ENCODE measurements at places on chromosomes 5 and 9.

DNA sequence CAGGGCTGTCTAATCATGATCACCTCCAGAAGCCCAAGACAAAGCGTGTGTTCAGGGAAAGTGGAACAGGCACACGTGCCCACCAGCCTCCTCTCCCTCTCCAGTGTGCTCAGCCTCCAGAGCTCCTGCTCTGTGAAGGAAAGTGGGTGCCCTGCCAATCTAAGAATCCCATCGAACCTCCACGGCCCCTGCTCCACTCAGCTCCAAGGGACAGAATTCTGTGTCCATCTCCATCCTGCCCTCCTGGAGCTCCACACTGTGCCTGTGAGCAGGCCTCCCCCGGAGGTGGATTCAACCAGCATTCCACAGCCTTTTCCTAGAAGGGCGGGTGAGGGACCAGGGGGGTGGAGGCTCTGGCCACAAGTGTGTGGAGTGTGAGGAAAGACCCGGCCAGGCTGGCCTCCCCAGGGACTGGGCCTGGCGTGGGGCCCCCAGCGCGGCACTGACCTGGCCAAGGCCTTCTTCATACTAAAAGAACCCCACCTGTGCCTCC, 6.0 kb downstream of the EEIG1 start:
- no peak for DNase-seq

GRCh38 chr5:141488591-141489561, at the start of gene PCDHGC5:
Gene PCDHGC5, plus strand, starts transcription at chr5:141489081. Its CDS starts 160 bp downstream, at chr5:141489241.
- DNase-seq, result no peak

GRCh38 chr9:19231904-19232822, 1.7 kb downstream of the DENND4C start:
- no peak for DNase-seq

DNA sequence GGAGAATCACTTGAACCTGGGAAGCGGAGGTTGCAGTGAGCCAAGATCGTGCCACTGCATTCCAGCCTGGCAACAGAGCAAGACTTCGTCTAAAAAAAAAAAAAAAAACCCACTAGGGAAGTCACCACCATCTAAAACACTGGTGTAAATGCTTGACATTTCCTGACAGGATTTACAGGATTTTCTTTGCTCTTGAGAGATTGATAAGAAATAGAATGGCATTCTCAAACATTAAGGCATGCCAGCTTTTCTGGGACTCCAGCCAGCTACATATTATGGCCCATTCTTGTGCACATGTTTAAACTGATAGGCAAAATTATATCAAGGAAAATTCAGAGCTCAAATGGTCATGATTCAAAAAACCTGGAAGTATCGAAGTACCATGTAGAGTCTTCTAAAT, 28.7 kb downstream of the GTF3C4 start:
- no peak for DNase-seq

GRCh38 chr5:34464829-34465228, 191.3 kb upstream of the RAI14 start:
- no peak for DNase-seq

- no peak for DNase-seq
Measured at GRCh38 chr5:180647465-180647864, 1.9 kb downstream of the FLT4 start.

GRCh38 chr9:34634551-34635248, 2.9 kb downstream of the SIGMAR1 start:
- DNase-seq, result no peak

- no peak for DNase-seq
Measured at GRCh38 chr9:95459851-95460517, 56.8 kb downstream of the PTCH1 start.

GRCh38 chr5:100270023-100270771, 265.0 kb upstream of the FAM174A start:
- DNase-seq, result no peak

DNA sequence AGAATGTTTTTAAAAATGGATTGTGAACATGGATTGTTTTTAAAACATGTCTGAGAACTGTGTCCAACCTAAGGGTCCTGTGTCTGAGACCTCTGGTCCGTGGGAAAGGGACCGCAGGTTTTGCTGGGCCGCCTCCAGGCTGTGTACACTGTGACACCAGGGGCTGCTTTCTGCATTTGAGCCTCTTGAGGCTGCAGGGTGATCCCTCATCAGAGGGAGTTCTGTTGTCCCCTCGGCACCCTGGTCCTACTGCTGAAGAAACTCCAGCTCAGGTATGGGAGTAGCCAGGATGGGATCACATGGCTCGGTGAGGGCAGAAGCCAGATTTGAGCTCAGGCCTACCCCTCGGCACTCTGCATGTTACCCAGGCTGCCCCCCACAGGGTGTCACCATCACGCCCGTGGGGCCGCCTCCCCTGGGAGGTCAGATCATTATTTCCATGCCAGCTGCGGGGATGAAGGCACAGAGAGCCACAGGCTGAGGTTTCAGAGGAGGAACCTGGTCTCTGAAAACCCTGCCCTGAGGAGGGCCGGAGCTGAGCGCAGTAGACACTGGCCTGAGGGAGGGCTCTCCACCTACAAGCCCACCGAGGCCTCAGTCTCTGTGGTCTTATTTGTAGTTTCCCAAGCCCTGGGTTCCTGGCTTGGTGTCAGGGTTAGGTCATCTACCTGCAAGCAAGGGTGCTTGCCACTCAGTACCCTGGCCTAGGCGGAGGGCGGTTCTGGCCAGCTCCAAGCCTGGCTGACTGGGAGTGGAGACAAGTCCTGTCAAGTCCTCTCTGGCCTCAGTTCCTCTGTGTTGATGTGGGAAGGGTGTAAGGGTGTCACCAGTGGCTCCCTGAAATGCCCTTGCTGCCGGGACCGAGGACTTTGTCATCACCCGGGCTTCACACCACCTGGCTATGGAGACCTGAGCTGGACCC, 2.8 kb downstream of the PRR7 start:
- no peak for DNase-seq

DNA sequence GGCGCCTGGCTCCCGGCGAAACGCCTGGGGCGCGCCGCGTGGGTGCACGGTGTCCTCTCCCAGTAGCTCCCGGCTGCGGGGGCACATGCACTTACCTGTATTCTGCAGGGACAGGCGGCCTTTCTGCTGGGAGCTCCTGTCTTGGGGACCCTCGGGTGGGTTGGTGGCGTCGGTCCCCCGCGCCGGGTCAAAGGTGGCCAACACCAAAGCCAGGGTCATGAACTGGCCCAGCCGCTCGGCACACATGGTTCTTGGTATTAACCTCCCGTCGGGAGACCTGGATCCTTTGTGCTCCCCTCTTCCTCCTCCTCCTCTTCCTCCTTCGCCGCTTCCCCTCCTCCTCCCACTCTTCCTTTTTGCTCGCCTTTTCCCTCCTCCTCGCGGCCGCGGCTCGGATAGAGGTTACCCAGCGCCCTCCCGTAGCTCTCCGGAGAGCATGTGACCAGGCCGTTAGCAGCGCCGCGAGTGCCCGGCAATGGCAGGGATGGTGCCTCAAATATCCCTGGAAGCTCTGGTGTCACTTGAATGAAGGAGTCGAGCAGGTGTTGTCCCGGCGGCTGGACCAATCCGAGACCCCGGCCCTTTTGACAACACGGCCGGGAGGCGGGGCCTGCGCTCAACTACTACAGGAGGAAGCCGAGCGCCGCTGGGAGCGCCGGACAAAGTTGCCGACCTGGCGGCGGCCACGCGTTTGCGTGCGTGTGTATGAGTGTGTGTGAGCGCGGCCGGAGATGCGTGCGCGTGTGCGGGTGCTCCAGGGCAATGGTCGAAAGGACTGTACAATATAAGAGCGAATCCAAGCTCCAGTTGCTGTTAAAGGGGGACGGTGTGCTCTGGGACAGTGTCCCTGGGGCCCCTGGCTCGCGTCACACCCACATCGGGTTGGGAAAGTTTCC, at the start of gene STC2:
Gene STC2 (minus strand): TSS at position 467 of the 896 bp plus-strand sequence. CDS start 221 bp downstream, at position 246.
- DNase-seq, result peak; percentile 75

GRCh38 chr9:116360016-116360415, 206.4 kb downstream of the PAPPA start:
- DNase-seq, result no peak

- DNase-seq, result no peak
Measured at GRCh38 chr9:83933790-83934189, 12.6 kb upstream of the KIF27 start.

DNA sequence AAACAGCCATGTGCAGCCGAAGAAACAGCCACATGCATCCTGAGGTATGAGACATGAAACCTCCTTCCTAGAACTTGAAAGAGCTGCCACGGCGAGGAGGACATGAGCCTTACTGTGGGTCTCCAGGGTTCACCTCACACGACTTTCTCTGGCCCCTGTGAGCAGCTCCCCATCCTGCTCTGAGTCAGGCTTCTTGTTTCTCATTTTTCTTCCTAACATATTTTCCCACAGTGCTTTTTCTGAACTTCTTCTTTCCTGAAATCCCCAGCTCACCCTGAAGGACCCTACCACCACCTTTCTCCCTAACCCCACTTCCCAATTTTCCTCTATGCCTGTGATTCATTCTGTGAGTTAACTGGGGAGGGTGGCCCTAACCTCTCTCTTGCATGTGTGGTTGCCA, 33.7 kb upstream of the ADRB2 start:
- DNase-seq, result no peak

- DNase-seq, result no peak
Measured at GRCh38 chr9:130447193-130447816, 2.5 kb downstream of the ASS1 start.

GRCh38 chr5:131968396-131968954, 23.0 kb upstream of the MEIKIN start:
- no peak for DNase-seq

- no peak for DNase-seq
Measured at GRCh38 chr5:147388184-147389108, 121.4 kb downstream of the DPYSL3 start.

GRCh38 chr5:151077967-151078366, 2.9 kb downstream of the TNIP1 start:
- no peak for DNase-seq

- DNase-seq, result no peak
Measured at GRCh38 chr9:33162721-33163311, 4.3 kb downstream of the B4GALT1 start.

GRCh38 chr5:179182601-179183000, 122.4 kb downstream of the ZNF354C start:
- no peak for DNase-seq

GRCh38 chr5:43193894-43194265, 1.9 kb downstream of the NIM1K start:
- DNase-seq, result no peak

- DNase-seq, result no peak
Measured at GRCh38 chr9:74775396-74775795, 112.3 kb downstream of the TRPM6 start.

DNA sequence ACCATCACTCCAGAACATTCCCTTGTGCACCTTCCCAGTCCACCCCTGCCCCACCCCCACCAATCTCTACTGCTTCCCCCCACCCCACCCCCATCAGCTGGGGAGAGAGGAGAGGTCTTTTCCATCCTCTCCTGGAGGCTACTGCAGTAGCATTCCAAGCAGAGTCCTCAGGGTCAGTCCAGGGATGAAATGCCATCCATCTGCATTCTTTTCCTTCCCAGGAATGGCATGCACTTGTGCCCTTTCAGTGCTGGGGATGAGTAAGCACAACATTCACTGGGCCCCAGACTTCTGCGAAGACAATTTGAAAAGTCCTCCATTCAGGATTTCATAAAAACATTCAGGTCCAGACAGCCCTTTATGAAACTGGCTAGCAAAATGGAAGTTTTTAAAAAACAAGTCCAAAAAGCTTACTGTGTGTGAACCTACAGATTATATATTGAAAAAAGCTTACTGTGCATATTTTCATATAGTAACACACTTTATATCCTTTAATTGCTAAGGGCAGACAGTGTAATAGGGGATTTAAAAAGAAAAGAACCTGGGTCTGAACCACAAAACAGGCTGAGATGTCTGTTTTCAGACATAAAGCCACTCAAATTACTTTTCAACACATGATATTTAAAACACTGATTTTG, 50.0 kb upstream of the GOLPH3 start:
- no peak for DNase-seq

- no peak for DNase-seq
Measured at GRCh38 chr9:117247266-117247665, 167.6 kb downstream of the ASTN2 start.

DNA sequence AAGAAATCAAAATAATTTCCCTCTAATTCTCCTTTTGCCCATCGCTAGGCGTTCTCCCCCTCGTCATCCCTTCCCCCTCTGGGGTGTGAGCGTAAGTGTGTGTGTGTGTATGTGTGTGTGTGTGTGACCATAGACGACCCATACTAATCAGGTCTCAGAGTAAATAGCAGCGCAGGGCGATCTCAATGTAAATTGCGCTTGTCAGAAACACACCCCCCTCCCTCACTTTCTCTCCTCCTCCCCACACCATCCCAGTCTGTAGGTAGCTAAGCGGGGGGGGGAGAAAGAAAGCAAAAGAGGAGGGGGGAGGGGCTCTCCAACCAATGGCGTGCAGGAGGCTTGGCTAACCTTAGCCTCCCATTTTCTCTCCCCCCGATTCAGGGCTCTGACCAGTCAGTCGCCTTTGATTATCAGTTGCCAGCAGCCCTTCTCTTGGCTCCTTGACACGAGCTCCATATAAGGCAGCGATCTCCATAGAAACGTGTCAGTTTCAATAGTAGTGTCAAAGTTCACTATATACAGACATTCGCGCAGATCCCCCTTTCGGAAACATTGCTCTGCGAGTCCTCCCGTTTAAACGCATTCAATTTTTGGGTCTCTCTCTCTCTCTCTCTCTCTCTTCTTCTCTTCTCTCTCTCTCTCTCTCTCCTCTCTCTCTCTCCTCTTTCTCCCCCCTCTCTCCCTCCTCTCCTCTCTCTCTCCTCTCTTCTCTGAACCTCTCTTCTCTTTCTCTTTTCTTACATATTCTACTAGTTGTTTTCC, at the start of gene NR2F1:
Gene NR2F1 (plus strand): TSS at position 546 of the 762 bp plus-strand sequence. CDS start 1,802 bp downstream, outside the sequence.
- no peak for DNase-seq

- DNase-seq, result no peak
Measured at GRCh38 chr5:119220576-119221197, 135.1 kb upstream of the TNFAIP8 start.

GRCh38 chr9:128409978-128410377, 10.7 kb upstream of the CERCAM start:
- no peak for DNase-seq

DNA sequence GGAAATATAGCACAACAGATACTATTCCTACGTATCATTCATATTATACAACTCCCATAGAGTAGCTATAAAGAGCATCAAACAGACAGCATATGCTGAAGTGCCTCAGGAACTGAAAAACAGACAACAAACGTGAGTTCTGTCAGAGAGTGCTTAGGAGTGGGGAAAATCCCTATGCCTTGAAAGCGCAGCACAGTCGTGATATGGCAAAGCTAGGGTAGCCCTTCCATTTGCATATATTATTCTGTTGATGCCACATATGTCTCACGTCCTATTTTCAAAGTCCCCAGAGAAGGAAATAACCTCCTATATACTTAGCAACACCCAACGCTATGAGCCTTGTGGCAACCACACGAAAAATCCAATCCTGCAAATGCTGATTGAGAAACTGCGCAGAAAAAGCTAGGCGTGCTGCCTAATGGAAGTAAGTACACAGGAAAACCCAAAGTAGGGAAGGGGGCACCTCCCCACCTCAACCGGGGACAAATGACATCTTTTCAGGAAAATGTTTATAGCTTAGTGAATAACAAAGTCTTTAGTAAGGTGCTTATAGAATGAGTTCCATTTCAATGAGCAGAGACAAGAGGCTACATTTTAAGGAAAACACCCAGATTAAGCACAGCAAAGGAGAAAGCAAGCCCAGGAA, 105.1 kb downstream of the MED10 start:
- no peak for DNase-seq

- DNase-seq, result no peak
Measured at GRCh38 chr9:70557661-70558369, 143.4 kb upstream of the KLF9 start.

- no peak for DNase-seq
Measured at GRCh38 chr9:33287087-33287490, 3.2 kb upstream of the NFX1 start.

All from GM12892 (cell line).